ENCODE measurements at places on chromosomes 13 and 19.

- no peak for DNase-seq
These were observed 14.1 kb upstream of the AMER2 start for GRCh38 chr13:25186187-25186586.

DNA sequence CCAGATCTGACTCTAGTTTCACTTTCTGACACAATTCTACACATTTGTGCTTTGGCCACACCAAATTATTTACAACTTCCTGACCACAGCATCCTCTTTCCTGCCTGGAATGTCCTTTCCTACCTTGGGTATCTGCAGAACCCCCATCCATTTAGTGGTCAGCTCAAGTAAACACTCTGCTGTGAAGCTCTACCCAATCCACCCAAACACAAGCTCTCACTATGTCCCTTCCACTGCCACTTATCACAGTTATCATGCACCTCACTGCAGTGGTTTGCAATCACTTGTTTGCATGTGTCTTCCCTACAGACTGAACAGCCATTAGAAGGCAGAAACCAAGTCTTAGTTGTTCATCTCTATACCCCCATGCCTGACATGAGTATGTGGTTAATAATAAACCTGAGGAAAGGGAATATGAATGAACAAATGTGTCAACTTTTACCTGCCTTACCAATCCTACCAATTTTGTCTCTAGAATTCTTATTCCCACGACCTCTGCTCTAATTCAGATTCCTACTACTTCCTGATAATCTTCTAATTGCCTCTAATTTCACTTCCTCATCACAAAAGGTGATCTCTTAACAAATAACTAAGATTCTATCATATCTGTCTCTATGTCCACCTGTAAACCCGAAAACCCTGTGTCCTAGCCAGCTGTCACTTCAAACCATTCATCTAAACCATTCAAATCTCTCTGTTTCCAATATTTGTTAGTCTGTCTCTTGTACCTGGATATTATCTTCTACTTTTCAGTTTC is 25.1 kb downstream of the LNX2 start:
- DNase-seq: no peak

DNA sequence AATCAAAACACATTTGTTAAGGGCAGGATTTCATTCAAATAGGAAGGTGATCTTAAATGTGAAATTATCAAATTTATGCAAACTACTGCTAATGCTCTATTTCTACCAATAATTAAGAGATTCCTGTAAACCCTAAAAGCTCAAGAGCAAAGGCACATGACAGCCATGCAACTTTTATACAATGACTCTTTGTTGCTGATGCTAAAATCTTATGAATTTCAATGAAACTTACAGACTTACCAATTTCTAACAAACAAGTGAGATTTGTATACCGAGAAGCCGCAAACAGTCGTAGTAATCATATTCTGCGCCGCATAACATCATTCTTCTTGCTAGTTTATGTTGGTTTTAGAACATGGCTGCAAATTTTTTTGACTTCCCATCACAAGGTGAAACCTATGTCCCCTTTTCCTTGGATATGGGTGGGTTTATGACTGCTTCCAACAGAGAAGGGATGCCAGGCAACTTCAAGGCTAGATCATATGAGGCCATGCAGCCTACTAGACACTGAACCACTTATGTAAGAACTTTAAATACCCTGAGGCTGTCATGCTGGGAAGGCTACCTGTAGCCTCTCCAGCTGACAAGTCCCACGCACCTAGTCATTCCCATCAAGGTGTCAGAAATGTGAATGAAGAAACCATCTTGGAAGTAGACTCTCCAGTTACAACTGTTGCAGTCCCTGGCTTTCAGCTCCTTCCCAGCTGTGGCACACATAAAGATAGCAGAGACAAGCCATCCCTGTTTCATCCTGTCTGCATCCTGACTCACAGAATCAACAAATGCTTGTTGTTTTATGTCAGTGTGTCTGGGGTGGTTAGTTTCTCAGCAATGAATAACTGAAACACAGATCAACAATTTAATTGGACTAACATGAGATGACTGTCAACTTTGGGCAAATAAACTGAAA is 42.0 kb downstream of the LNX2 start:
- DNase-seq: no peak

DNA sequence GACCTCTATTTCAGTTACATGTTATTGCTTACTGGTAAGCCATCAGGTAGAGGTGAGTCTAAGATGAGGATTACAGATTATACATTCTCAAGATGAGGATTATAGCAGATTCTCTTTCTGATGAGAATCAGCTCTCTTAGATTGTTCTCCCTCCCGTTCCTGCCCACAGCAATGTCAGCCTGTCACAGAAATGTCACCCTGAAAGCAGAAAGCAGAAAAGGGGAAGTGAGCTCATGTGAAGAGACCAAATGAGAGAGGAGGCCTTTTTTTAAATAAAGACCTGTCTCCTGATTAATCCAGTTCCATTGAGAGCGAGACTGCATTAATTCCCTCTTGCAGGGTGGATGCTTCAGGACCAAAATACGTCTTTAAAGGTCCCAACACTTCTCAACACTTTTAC is 445.6 kb downstream of the KCTD12 start:
- no peak for DNase-seq

DNA sequence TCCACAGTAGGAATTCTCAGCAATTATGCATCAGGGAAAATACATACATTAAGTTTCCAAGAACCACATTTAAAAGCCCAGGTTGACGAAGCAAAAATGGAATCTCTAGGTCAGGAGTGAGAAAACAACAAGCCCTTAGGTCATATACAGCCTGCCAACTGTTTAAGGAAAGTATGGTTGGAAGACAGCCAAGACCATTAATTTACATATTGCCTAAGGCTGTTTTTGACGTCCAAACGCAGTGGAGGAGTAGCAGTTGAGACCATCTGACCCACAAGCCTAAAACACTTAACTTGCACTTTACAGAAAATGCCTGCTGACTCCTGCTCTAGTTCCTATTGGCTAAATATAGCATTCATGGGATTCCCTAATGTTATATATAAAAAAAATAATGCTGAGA is 299.0 kb downstream of the ITGBL1 start:
- no peak for DNase-seq

All from activated CD8-positive, alpha-beta memory T cell treated with anti-CD3 and anti-CD28 coated beads for 24 hours (primary cell).